ENCODE measurements at places on chromosomes 4 and X.

- no peak for DNase-seq
Measured at GRCh38 chrX:65920620-65921019, 119.3 kb downstream of the VSIG4 start.

GRCh38 chr4:144411700-144412099 lies 234.3 kb upstream of the HHIP start:
- DNase-seq, result no peak

DNA sequence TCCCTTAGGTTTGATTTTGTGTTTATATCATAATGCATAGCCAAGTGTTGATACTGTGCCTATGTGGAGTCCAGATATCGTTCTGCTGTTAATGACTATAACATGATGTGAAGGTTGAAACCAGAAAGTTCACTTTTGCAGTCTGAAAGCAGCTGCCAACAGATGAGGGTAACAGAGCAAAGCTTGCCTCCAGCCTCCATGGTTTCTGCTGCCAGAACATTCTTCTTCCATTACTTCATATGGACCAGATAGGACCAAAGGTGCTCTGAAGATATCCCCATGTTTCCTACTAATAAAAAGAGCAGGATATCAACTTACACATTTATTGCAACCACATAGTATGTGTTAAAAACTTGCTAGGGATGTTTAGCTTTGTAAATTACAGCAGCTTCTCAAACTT lies 394.1 kb downstream of the SPRY1 start:
- DNase-seq, result no peak

DNA sequence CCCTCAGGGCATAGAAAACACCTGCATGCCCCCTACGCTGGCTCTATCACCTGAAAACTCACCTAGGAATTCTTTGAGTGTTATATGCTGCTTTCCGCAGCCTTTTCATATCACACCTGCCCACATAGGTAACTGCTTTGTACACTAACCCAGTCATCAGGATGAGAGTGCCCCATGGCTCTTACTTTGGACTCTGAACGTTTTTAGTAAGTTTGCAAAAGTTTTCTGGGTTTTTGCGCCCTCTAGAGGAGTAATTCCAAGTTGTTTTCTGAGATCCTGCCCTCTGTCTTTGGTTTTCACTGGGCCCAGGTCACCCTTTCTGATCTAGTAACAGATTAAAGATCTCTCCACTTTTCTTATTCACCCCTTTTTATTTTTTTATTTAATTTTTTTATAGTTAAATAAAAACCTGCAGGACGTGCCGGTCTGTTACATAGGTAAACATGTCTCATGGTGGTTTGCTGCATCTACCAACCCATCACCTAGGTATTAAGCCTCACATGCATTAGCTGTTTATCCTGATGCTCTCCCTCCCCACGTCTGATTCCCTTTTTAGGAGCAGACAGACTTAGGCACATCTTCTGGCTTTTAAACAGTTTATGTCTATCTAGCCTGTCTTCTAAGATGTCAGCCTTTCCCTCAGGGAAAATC lies 139.2 kb downstream of the NWD2 start:
- DNase-seq, result peak; percentile 25

GRCh38 chr4:135124196-135124595 lies 922.6 kb upstream of the PABPC4L start:
- DNase-seq, result no peak

- DNase-seq, result no peak
Measured at GRCh38 chr4:31083456-31083855, 363.3 kb downstream of the PCDH7 start.

DNA sequence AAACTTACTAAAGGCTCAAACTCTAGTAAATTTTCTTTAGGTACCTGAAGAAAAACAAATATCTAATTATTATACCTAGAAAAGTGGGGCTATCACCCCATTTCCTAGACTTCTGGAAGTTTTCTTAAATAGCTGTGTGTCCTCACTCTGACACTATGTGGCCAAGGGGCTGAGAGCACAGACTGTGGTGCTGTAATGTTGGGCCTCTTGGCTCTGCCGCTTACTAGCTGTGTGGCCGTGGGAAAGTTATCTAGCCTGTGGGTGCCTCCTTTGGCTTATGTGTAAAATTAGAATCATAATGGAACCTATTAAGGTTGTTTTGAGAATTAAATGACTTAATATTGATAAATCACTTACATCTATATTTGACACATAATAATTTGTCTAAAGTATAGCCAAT lies 114.4 kb downstream of the SNCA start:
- no peak for DNase-seq

GRCh38 chr4:123505095-123506010 lies 108.8 kb downstream of the SPRY1 start:
- DNase-seq, result peak; percentile 10

- DNase-seq, result no peak
Measured at GRCh38 chrX:87728459-87728858, 210.9 kb downstream of the KLHL4 start.

DNA sequence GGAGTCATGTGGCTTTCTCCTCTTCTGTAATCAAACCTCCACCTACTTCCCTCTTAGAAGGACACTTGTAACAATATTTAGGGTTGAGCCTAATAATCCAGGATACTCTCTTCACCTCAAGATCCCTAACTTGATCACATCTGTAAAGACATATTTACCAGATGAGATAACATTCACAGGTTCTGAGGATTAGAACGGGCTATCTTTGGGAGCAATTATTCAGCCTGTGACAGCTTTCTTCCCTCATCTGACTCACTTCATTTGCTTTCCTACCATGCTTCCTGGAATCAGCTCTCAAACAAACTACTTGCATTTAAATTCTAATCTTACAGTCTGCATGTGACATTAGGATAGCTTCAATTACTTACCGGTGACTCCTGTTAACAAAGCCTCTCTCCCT lies 133.5 kb upstream of the NDST3 start:
- no peak for DNase-seq

DNA sequence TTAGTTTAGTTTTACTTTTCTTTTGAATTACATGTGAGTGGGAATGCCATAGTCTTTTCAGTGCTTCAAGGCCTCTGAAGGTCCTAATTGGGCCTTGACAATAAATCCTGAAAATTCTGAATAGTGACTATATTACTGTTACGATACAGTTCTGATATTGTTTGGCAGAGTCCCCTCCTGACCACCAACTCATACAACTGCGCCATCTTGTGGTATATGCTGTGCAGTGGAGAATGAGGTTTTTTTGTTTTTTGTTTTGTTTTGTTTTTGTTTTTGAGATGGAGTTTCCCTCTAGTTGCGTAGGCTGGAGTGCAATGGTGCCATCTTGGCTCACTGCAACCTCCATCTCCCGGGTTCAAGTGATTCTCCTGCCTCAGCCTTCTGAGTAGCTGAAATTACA lies 56.6 kb upstream of the CHRDL1 start:
- DNase-seq, result no peak

GRCh38 chr4:189202869-189203271 lies 737.8 kb upstream of the FRG1 start:
- DNase-seq, result no peak

All from germinal center (tissue), 1 donor.